AG08395 (cell line): ENCODE measurements at places on chromosomes 3 and 15.
A peak's percentile ranks its signal among the peaks of the same experiment; 100 is the strongest.

GRCh38 chr3:27358372-27358771 is 10.8 kb downstream of the NEK10 start:
- DNase-seq = no peak

DNA sequence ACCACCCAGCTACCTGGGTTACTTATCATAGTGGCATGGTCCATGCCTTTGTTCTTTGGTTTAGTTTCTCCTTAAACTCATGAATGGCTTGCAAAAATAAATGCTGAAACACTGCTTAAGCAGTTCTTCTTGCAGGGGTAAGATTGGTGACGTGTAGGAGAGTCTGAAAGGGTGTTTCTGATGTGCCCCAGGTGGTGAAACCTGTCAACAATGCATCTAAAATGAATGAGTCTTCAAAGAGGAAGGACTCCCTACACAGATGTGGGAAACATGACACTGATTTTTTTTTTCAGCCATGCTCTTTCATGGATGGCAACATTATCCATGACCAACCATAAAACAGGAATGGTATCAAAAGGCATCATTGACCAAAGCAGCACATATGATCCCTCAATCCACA is 72.0 kb downstream of the KCNH8 start:
- DNase-seq = no peak

DNA sequence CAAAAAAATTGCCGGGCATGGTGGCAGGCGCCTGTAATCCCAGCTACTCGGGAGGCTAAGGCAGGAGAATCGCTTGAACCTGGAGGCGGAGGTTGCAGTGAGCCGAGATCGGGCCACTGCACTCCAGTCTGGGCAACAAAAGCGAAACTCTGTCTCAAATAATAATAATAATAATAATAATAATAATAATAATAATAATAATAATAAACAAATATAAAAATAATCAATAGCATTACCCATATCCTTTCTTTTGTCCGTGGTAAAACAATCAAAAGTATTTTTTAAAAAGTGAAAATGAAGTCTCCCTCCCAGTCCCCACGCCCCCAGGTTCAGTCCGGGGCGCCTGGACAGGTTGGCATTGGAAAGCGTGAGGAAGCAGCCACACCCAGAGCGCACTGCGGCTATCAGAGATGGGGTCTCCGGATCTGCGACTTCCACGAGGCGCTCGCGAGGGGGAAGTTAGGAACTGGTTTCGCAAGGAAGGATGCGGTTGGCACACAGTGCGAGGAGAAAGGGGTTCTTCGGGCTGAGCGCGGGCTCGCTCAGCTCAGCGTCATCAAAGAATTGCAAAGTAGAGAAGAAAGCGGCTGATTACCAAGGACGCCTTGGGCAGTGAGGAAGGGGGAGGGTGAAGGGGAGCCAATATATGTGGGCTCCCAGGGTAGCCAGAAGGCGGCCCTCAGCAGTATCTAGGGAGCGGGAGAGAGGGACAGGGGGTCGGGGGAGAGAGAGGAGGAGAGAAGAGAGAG is 69.5 kb upstream of the EPHB3 start:
- DNase-seq = no peak

DNA sequence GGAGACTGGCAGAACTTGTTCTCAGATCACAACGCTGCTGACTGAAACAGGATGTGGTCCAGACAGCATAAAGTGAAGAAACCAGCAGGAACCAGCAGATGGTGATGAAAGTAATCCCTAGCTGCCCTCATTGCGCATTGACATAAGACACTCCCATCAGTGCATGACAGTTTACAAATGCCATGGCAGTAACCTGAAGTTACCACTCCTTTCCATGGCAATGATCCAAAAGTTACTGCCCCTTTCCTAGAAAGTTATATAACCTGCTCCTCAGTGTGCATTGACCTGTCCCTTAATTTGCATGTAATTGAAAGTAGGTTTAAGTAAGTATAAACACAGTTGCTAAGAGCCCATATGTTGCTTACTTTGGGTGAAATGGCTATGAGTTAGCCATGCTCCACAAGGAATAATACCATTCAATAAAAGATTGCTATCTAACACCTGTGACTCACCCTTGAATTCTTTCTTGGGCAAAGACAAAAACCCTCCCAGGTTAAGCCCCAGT is 149.1 kb upstream of the CD96 start:
- DNase-seq = no peak

- peak; percentile 74 for DNase-seq
Observed at GRCh38 chr3:175338775-175339535, 479.8 kb downstream of the NAALADL2 start.

DNA sequence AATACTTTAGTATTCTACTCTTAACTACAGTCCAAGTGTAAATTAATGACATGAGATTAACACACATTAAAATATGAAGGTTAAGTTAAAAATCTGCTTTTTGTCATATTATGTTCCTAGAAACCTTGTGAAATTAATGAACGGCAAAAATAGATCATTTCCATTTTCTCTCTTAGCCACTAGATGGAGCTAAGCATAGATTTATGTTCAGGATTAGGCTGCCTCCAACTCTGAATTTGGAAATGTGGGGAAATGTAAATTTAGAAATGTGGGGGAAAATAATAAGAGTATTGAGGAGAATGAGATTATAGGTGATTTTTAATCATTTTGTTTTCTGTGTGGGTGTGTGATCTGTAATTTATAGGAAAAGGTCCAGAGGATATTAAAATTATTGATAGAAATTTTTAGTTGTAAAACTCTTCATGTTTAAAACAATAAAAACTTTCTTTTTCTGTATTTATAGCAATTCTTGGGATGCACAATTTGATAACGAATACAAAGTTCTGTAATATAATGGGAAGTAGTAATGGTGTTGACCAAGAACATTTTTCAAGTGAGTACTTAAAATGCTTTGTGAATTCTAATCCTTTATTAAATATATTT is 59.2 kb downstream of the TMOD3 start:
- DNase-seq = peak; percentile 61

GRCh38 chr15:65921780-65922179 is 52.5 kb downstream of the RAB11A start:
- no peak for DNase-seq

DNA sequence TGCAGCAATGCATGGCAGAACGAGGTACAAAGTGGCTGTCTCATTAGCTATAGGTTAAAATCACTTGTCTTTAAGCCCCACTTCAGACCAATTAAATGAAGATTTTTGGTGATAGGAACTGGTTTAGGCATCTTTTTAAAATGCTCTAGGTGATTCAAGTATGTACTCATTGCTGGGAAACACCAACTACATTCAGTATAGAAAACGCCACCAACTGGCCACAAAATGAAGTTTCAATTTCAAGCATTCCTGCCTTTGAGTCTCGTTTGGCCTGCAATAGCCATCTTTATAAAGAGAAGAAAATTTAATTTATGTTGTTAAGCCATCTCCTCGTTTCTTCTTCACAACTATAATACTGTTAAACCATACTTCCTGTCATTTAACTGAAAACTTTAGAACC is 587.9 kb downstream of the GBE1 start:
- no peak for DNase-seq

GRCh38 chr3:86800116-86800515 is 190.8 kb downstream of the VGLL3 start:
- DNase-seq = peak; percentile 44

DNA sequence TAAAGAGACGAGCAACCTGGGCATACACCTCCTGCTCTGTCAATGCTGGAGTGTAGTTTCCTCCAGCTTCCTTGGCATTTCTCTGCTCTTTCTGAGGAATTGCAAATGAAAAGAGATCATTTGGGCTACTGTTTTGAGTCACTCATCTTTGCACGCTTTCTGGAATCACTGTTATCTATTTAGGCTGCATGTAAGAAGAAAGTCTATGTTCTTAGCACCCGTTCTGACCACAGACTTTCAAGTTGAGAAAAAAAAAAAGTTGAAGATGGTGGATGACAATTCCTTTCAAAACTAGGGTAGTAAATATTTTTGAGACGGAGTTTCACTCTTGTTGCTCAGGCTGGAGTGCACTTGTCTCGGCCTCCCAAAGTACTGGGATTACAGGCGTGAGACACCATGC is 41.3 kb downstream of the SIN3A start:
- no peak for DNase-seq

DNA sequence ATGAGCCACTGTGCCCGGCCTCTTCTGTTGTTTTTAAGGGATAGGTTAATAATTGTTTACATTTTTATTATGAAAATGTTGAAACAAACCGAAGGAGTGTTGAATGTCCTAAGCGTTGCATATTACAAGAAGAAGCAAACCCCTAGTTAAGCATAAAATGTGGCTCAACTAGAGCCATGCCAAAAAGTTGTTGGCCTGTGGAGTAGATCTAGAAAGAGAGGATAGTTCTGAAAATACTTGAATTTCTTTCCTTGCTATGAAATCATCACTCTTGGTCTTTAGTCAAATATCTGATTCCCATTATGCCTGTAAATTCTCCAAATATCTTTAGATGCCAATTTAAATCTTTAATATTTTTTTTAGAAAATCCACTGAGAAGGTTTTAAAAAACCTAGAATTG is 12.8 kb downstream of the RBP2 start:
- DNase-seq = no peak

DNA sequence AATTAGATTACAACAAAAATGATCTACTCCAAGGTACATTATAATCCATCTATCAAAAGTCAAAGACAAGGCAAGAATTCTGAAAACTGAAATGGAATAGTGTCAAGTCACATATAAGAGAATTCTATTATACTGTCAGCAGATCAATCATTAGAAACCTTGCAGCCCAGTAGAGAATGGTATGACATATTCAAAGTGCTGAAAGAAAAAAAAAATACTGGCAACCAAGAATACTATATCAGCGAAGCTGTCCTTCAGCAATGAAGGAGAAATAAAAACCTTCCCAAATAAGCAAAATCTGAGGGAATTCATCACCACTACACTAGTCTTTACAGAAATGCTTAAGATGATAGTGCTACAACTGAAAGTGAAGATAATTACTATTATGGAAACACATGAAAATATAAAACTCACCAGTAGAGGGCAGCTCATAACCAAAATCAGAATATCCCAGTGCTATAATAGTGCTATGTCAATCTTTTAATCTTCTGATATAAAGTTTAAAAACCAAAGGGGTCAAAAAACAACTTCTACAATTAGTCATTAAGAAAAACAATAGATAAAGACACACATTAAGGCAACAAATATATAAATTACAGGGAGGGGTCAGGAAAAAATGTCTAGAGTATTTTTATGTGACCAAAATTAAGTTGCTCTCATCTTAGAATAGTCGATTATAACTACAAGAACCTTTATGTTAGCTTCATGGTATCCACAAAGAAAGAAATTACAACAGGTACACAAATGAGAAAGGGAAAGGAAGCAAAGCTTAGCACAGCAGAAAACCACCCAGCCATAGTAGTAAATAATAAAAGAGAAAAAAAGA is 190.7 kb upstream of the CNTN6 start:
- no peak for DNase-seq

GRCh38 chr3:113234688-113235260 is 23.4 kb downstream of the BOC start:
- no peak for DNase-seq

GRCh38 chr3:61778095-61778494 is 216.7 kb downstream of the PTPRG start:
- DNase-seq = no peak

- no peak for DNase-seq
Observed at GRCh38 chr3:196315821-196316220, 2.2 kb downstream of the DYNLT2B start.

DNA sequence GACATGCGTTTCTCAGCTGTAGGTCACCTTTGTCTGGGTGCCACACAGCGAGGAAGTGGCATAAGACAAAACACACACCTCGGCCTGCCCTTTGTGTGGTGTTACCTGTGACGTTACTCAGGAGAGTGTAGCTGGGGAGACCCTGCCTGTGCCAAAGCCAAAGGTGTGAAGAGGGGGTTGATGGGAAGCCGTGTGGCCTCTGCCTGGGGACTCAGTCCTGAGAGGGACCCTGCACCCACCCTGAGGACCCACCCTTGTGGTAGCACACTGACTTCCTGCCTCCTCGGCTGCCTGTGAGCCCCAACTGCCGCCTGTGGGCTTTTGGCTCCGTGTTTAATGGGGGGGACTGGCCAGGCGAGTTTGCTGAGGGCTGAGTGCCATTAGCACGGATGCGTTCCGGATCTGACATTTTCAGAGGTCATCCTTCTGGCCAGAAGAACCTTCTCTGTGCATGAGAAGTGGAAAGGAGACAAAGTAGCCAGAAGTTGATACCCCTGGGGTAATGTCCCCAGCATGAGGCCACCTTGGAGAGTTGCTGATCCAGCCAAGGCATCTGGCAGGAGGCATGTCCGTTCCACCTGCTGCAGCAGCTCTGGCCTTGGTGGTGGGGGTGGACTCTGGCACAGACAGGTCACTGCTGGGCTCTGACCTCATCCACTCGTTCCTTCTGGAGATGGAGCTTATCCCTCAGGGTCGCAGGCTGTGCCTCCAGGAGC is 51.8 kb upstream of the FURIN start:
- DNase-seq = no peak

DNA sequence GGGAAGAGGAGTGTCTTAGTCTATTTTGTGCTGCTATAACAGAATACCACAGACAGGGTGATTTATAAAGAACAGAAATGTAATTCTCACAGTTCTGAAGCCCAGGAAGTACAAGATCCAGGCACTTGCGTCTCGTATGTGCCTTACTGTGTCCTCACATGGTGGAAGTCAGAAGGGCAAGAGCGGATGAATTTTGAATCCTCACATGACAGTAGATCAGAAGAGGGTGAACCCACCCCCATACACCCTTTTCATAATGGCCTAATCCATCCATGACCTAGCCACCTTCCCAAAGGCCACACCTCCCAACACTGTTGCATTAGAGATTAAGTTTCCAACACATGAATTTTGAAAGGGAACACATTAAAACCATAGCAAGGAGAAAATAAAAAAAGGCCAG is 18.7 kb upstream of the ANXA2 start:
- no peak for DNase-seq

- DNase-seq = no peak
Observed at GRCh38 chr3:39550354-39551051, 83.0 kb downstream of the MOBP start.

GRCh38 chr3:55662683-55663082 is 175.6 kb upstream of the WNT5A start:
- DNase-seq = peak; percentile 71
